ENCODE measurements at places on chromosomes 13 and 19.

DNA sequence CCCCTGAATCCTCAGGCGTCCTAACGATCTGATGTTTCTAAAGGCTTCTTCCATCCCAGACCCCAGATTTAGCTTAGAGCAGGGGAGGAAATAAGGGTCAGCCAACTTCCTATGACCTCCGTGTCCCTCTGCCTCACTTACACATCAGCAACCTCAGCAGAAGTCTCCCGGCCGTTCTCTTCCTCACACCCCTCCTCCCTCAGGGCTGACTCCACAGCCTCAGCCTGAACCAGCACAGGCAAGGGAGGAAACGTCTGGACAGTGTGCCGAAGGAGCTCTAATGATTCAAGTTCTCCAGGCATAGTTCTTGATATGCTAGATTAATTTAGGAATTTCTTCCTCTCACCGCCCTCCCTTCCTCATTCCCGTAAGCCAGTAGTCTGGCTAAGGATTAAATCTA, 121.4 kb downstream of the NUFIP1 start:
- H3K27me3 ChIP-seq: no peaks in the 10 kb centered on the region
- no peaks in the 10 kb centered on the region for H3K4me1 ChIP-seq
- no peak overlapping the region for H3K27ac ChIP-seq
- no peak overlapping the region for H3K4me3 ChIP-seq
- DNase-seq: no peak

GRCh38 chr13:34583181-34583580, 358.9 kb upstream of the NBEA start:
- 0 out of 2 replicates have a peak, but pooled peaks cover 4% of the 10 kb centered on the region for H3K4me1 ChIP-seq
- no peaks in the 10 kb centered on the region for H3K36me3 ChIP-seq
- no peaks in the 10 kb centered on the region for H3K27me3 ChIP-seq
- H3K4me3 ChIP-seq: no peak overlapping the region
- H3K27ac ChIP-seq: no peak overlapping the region
- DNase-seq: no peak

DNA sequence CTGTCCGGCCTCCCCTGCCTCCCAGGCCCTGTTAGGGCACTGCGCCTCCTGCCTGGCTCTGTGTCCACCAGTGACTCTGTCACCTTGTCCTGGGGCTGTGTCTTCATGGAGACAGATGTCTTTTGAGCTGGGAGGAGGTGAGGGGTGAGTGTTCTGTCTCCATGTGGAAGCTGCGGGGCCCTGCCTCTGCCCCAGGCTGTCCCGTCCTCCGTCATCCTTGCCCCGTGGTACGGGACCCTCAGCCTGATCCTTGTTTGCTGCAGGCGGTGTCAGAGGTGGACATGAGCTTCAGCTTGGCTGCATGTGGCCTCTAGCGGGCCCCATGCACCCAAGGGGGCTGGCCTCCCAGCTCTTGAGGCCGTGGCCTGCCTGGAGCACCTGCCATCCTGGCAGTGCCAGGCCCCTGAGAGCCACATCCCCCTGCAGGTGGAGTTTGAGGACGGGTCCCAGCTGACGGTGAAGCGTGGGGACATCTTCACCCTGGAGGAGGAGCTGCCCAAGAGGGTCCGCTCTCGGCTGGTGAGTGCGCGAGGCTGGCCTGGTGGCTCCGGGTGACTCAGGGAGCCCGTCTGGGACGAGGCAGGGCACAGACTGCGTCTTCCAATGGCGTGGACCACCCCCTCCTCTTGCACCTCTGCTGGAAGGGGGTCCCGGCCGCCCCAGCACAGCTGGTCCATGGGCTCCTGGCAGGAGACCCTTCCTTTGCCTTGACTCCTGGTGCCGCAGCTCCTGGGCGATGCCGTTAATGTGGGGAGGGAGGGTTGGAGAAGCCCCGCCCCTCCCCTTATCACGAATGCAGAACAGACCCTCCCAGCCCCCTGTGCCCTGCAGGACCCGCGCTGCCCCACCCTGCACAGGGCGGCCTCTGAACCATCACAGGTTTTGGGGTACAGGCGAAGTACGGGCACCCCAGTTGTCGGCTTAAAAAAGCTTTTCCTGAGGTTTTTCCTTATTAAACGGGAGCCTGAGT, 181.3 kb downstream of the KDM4B start:
- no peak overlapping the region for H3K4me3 ChIP-seq
- no peak for DNase-seq
- no peaks in the 10 kb centered on the region for H3K36me3 ChIP-seq
- no peaks in the 10 kb centered on the region for H3K27me3 ChIP-seq
- no peak overlapping the region for H3K27ac ChIP-seq

DNA sequence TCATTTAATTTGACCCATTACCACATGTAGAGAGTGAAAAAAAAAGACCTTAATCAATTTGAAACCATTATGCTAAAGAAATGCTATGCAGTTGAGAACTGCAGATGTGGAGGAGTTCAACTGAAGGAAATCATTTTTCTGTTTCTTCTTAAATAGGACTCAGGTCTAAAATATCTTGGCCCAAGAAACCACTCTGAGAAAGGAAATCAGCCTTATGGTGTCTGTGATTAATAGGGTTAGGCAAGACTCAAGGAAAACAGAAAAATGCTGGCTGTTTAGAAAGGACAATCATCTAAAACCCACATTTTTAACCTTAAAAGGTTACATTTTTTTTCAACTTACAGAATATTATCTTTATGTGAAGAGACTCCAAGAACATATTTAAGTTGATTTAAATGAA, 1.9 kb upstream of the SLITRK1 start:
- H3K27me3 ChIP-seq: no peaks in the 10 kb centered on the region
- DNase-seq: no peak
- H3K27ac ChIP-seq: no peak overlapping the region
- H3K4me3 ChIP-seq: no peak overlapping the region

DNA sequence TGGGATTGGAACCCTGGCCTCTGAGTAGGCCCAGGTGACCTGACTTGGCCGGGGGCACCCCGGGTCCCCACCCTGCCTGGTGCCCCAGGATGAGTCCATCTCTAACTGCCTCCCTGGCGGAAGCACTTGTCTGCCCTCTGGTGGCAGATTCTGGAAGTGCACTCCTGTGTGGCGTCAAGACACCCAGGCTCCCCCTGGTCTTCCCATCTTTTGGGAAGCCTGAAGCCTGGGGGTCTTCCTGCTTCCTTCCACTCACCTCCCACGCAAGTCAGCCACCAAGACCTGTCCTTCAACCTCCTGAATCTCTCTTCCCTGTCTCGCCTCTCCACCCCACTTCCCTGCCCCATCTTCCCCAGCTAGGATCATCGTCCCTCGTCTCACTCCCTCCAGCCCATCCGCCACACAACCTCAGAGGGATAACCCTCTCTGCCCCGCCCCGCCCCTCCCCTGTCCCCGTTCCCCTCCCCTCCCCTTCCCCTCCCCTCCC, 7.4 kb downstream of the RABAC1 start:
- no peak overlapping the region for H3K4me3 ChIP-seq
- H3K36me3 ChIP-seq: no peaks in the 10 kb centered on the region
- no peaks in the 10 kb centered on the region for H3K4me1 ChIP-seq
- peak; percentile 87 for DNase-seq

DNA sequence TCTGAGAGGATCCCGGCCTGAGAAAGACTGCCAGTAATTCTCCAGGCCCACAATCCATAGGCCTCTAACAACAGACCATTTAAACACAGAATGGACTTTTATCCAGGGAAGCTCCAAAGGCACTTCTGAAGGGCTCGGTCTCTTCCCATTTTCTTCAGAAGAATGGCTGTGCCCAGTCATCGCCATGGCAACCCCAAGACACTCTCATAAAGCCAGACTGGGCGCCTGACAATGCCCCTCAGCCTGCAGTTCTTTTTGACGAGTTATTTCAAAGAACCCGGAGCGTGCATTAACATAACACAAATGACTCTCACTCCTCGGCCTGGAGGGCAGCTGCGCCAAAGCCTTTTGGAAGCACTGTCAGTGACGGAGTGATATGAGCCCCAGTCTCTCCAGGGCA, 61.0 kb downstream of the RASA3 start:
- no peak overlapping the region for H3K27ac ChIP-seq
- H3K36me3 ChIP-seq: no peaks in the 10 kb centered on the region
- no peak for DNase-seq
- peaks cover 15% of the 10 kb centered on the region for H3K4me1 ChIP-seq
- no peaks in the 10 kb centered on the region for H3K27me3 ChIP-seq

GRCh38 chr13:109547942-109548341, 238.4 kb downstream of the IRS2 start:
- H3K4me3 ChIP-seq: no peak overlapping the region
- H3K4me1 ChIP-seq: no peaks in the 10 kb centered on the region
- H3K27ac ChIP-seq: no peak overlapping the region
- H3K27me3 ChIP-seq: no peaks in the 10 kb centered on the region
- DNase-seq: no peak
- no peaks in the 10 kb centered on the region for H3K36me3 ChIP-seq

DNA sequence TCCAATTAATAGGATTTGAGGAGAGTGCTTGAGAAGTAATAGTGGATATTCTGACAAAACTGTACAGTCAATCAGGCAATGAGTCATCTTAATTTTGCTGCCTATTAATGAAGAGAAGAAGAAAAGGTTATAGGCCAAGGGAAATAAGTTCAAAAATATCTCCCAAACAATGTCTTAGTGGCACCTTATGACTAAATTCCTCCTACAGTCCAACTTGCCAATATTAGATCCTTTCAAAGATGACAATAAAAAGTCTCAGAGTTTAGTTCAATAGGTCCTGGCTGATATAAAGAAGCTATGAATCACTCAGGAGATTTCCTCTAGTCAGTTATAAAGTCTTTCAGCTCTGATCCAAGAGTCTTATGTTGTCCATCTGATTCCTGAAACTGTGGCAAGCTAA, 27.9 kb downstream of the UGGT2 start:
- no peak overlapping the region for H3K4me3 ChIP-seq
- no peaks in the 10 kb centered on the region for H3K27me3 ChIP-seq
- H3K27ac ChIP-seq: 0 out of 2 replicates have a peak overlapping the region, but pooled peaks have one; percentile 2
- peaks cover 31% of the 10 kb centered on the region for H3K4me1 ChIP-seq
- peak; percentile 30 for DNase-seq

DNA sequence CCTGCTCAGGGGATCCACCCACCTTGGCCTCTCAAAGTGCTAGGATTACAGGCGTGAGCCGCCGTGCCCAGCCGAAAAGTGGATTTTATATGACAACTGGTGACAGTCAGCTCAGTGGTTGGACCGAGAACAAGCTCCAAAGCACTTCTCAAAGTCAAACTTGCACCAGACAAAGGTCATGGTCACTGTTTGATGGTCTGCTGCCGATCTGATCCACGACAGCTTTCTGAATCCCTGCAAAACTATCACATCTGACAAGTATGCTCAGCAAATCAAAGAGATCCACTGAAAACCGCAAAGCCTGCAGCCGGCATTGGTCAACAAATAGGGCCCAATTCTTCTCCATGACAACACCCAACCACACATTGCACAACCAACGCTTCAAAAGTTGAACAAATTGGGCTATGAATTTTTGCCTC, 21.6 kb upstream of the NAA16 start:
- H3K27me3 ChIP-seq: no peaks in the 10 kb centered on the region
- no peak for DNase-seq
- no peak overlapping the region for H3K27ac ChIP-seq
- no peaks in the 10 kb centered on the region for H3K36me3 ChIP-seq
- H3K4me1 ChIP-seq: peaks cover 12% of the 10 kb centered on the region
- H3K4me3 ChIP-seq: no peak overlapping the region

GRCh38 chr13:76016799-76017400, 380.8 kb downstream of the LMO7 start:
- no peak overlapping the region for H3K4me3 ChIP-seq
- H3K36me3 ChIP-seq: no peaks in the 10 kb centered on the region
- H3K27me3 ChIP-seq: no peaks in the 10 kb centered on the region
- peak; percentile 67 for DNase-seq

DNA sequence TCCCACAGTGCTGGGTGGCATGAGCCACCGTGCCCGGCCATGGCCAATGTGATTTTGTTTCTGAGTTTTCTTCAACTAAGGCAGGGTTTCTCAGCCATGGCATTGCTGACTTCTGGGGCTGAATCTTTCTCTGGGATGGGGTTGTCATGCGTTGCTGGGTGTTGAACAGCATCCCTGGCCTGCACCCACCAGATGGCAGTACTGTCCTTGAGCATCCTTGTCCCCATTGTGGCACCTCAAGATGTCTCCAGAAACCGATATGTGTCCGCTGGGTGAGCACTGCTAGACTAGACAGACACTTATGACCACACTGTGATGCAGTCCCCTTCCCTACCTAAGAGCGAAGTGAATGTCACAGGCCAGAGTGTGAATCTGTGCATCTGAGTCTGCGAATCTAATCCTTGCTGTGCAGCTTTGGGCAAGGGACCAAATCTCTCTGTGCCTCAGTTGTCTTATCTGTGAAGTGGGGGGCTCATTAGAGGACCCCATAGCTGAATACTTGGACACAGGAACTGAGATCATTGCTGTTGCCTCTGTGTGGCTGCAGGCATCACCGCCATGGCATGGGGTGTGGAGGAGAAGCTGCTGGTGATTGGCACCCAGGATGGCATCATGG, 50.3 kb upstream of the SIN3B start:
- H3K27me3 ChIP-seq: no peaks in the 10 kb centered on the region
- DNase-seq: peak; percentile 78
- H3K4me3 ChIP-seq: no peak overlapping the region
- no peaks in the 10 kb centered on the region for H3K36me3 ChIP-seq
- H3K27ac ChIP-seq: no peak overlapping the region

GRCh38 chr13:46213242-46213641, 1.5 kb downstream of the LRRC63 start:
- H3K27me3 ChIP-seq: no peaks in the 10 kb centered on the region
- H3K4me3 ChIP-seq: no peak overlapping the region
- DNase-seq: peak; percentile 18

- peak; percentile 64 for DNase-seq
- H3K36me3 ChIP-seq: no peaks in the 10 kb centered on the region
- H3K4me1 ChIP-seq: peaks cover 32% of the 10 kb centered on the region
- H3K4me3 ChIP-seq: no peak overlapping the region
- no peak overlapping the region for H3K27ac ChIP-seq
Measured at GRCh38 chr19:55638864-55639359, 1.9 kb upstream of the ZNF580 start.

- H3K27me3 ChIP-seq: no peaks in the 10 kb centered on the region
- H3K36me3 ChIP-seq: no peaks in the 10 kb centered on the region
- DNase-seq: peak; percentile 7
- H3K4me1 ChIP-seq: no peaks in the 10 kb centered on the region
- no peak overlapping the region for H3K27ac ChIP-seq
Measured at GRCh38 chr19:46678110-46678732, 17.2 kb upstream of the DACT3 start.

Measured in PC-3 (cell line).